Left ventricle myocardium inferior (tissue), 1 donor: ENCODE measurements at places on chromosomes 2 and 18. TPM values are rescaled to one million over a fixed set of nuclear protein-coding genes. Genes with fewer than 3 reads are reported as not detected.

Gene GAD1
- total RNA-seq, result not detected

Gene FABP1
- not detected for total RNA-seq

Gene RNASEH1
- total RNA-seq, result 20.9 TPM

Gene PRKAG3
- total RNA-seq, result 0.14 TPM

Gene SP140L
- total RNA-seq, result 4.3 TPM

Gene ANKRD53
- 0.33 TPM for total RNA-seq

Gene NOSTRIN
- total RNA-seq, result 14.7 TPM

Gene ONECUT2
- 0.41 TPM for total RNA-seq

DNA sequence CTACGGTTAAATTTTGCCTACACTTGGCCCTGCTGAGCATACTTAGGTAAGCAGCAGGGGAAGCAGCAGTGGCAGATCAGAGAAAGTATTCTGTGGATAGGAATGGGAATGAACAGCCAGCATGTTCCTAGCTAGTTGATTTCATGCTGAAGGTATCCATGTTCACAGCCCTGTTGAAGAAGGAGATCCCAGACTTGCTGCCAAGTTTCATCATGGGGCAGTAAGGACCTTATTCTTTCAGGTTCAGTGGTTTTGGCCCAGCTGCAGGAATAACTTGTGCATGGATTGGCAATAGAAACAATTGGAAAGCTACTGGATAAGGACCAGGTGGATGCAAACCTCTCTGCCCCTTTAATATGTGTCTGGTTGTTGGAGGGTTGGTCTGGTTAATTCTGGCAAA lies 98.2 kb upstream of the TMEM178A start:
- DNase-seq, result no peak

DNA sequence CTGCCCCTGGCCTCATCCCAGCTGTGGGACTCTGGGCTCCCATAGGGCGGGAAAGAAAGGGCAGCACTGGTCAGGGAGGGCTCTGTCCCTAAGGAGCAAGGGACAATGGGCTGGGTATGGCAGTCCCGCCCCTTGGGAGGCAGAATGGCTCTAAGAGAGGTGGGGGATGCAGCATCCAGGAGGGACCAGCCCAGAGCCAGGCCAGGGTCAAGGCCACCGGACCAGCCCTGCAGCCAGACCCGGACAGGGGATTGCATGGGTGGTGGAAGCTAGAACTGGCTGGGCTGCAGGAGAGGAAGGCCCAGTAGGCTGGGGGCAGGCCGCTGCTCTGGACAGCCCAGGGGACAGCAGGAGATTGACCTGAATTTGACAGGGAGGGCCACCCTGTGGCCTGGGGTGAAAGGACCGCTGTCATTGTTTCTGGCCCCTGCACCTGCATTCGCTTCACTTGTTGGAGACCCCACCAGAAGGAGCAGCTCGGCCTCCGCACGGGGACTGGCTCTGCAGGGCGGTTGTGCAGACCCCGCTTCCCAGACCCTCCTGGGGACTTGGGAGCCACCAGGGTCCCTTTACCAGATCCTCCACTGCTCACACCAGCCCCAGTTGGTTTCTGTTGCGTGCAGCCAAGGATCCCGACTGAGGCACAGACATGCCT lies 14.6 kb downstream of the RAMP1 start:
- DNase-seq, result no peak

GRCh38 chr2:6109831-6110230 lies 417.6 kb downstream of the SOX11 start:
- no peak for DNase-seq

DNA sequence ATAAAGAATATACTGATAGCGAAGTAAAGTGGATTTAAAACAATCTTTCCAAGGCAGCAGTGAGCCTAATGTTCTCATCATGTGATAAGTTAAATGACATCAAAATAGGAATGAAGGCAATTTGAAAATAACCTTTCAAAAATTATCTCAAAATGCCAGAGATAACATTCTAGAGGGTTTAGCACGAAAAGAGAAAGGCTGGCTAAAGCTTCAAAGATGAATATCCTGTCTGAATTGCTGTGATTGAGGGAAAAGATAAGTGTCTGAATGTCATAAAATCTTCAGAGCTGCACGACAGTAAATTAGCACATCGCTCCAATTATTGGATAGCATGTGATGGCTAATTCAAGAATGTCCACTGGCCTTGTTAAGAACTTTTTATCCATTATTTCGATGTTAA lies 159.3 kb downstream of the PID1 start:
- DNase-seq, result no peak

DNA sequence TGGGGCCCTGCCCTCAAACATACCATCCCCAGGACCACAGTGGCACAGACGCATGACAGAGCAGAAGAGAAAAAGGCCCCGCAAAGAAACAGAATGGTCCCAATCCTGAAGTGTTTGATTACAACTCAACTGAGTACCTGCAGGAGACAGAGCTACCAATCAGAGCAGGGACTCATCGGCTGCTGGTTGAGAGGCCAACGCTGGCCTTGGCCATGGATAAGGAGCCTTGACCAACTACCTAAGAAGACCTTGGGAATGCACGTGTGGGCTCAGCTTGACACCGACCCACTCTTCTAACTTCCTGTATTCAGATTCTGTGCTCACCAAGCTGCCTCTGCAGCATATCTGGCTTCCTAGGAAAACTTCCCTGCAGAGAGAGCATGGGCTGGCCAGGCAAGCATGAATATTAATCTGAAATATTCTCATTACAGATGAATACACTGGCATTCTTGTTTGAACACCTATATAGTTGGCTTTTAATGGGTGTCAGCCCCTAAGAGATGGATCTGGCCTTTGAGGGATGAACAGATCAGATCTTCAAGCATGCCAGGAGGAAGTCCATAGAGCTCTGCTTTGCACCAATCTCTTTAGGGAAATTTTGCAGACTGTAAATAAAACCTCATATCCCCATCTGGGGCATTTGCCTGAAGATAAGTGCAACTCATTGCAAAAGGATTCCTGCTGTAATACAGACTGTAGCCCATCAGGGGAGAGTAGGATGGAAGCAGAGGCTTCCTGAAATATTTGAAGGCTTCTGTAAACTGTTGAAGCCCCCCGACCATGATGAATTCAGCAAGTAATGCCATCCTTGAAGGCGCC lies 135.4 kb downstream of the BCL2 start:
- no peak for DNase-seq

- DNase-seq, result no peak
Observed at GRCh38 chr2:217953531-217953932, 49.3 kb downstream of the TNS1 start.

GRCh38 chr2:42693013-42693615 lies 70.8 kb downstream of the OXER1 start:
- no peak for DNase-seq

GRCh38 chr2:198304859-198305258 lies 500.5 kb downstream of the PLCL1 start:
- DNase-seq, result no peak

DNA sequence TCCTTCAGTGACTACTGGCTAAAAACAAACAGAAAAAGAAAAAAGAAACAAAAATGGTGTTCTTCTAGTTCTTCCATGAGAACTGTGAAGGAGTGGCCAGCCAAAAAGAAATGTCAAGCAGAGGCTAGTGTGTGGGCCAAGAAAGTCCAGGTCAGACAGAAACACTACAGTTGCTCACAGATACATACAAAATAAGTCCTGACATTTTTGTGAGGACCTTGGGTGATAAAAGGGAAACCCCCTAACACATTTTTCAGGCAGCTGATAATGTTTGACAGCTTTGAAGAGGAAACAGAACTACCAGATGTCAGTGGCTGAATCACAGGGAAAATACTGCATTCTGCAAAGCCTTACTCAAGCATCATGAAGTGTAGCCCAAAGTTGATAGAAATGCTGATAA lies 28.1 kb downstream of the ARHGAP25 start:
- DNase-seq, result no peak

DNA sequence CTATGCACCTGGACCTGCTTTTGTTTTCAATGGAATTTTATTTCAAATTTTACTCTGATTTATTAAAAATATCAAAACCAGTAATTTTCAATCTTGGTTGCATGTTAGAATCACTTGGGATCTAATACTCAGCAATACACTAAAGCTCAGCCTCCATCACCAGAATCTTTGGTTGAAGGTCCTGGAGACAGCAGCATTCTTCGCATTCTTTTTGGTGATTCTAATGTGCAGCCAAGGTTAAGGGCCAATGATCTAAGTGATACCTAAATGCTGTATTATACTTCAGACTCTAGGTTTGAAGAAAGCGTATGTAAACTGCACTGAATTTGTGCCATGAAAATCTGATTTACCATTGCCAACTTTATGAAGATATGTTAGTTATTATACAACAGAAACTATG lies 493.1 kb downstream of the XIRP2 start:
- no peak for DNase-seq

GRCh38 chr2:56448403-56449001 lies 264.7 kb downstream of the CCDC85A start:
- DNase-seq, result no peak

DNA sequence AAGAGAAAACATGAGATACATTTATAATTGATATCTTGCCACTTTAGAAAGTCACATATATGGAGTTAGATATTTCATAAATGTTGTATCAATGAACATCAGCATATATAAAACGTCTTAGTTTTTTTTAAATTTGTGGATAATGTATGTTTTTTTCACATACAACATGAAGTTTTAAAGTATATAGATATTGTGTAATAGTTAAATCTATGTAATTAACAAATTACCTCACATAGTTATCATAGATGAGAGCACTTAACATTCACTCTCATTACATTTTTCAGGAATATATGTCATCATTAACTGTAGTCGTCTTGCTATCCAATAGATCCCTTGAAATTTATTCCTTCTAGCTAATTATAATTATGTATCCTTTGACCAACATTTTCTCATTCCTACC lies 406.6 kb downstream of the ARHGAP15 start:
- DNase-seq, result no peak

DNA sequence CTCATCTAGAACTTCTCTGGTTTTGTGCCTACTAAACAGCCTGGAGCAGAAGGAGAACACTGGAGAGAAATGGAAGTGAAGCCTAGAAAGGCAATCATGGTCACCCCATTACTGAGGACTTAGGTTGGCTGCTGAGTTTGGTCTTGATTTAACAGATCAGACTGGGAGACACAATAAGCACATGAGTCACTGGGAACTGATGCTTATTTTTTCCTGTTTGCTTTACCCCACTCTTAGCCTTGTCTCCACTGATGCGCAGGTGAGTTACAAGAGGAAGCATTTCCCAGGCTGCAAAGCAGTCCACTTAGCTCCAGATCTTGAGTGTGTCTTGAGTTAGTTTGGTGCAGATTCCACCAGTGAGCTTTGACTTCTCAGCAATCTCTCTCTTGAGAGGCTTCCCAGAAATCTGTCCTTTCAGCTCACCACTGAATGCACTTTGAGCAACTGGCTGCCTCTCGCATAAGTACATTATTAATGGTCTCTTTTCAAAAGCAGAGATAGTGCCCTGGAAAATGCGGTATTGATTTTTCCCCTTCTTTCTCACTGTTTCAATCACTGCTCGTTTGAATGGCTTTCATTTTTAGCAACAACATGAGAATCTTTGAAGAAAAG lies 390.2 kb upstream of the SETBP1 start:
- no peak for DNase-seq

GRCh38 chr18:35191698-35192025 lies 49.2 kb upstream of the ZNF397 start:
- DNase-seq, result no peak

DNA sequence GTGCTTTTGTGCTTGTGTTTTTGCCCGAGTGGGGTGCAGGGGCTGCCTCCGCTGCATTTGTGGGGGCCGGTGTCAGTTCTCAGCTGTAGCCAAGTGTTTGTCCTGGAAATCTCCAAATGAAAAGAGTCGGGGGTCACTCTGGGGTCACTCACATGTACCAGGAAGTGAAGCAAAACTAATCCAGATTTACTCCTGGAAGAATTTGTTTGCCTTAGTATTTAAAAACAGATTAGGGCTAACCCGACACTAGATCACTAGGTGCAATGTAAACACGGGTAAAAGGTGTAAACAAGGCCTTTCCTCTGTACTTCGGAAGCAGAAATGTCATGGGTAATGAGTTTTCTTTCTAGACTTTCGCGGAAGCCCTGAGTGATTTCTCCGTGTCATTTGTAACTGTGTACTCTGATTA lies 50.3 kb downstream of the GBX2 start:
- no peak for DNase-seq

- DNase-seq, result peak; percentile 33
Observed at GRCh38 chr2:65429786-65430602, 2.4 kb downstream of the SPRED2 start.

DNA sequence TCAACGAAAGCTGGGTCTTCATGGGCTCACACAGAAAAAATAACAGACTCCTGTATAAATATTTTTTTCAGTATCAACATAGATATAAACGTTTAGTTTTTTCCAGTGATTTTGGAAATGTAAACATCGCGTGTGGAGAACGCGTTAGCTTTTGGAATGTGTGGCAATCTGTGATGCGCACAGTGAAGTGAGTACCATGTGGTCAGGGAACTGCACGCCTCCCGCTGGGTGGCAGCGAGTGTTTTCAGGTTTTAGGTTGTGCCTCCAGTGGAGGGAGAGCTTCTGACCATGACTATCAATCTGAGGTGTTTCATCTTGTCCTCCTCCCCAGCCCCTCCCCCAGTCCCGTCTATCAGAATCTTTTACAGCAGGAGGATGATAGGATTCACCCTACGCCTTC lies 127.8 kb downstream of the ARHGAP28 start:
- no peak for DNase-seq

- no peak for DNase-seq
Observed at GRCh38 chr2:56587456-56587855, 403.7 kb downstream of the CCDC85A start.
